ENCODE measurements at places on chromosomes 12 and 14. TPM values are rescaled to one million over a fixed set of nuclear protein-coding genes. Genes with fewer than 3 reads are reported as not detected.

DNA sequence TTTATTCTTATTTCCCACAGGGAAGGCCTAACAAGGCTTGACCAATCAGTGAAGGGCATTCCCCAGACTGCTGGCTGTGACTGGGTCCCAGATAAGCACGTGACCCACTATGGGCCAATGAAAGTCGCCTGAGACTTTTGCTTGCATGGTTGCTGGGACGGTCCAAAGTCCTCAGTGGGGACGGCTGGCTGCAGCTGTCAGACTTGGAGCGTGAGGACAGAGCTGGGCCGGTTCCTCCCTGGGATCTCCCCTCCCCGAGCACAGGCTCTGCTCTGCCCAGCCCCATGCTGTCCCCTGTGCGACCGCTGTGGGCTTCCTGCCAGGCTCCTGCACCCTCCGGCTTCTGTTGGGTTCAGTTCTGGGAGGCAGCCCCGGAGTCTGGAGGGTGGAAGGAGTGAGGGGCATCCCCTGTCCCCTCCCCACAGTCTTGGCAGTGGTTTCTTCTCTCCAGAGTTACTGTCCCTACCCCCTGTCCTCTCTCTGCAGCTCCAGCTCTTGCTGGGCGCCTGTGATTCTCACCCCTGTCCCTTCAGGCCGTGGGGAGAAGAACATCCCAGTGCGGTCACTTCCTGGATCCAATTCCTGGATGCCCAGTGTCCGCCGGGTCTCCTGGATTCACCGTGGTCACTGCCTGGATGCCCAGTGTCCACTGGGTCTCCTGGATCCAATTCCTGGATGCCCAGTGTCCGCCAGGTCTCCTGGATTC lies 50.1 kb downstream of the GALNT9 start:
- DNase-seq = no peak

DNA sequence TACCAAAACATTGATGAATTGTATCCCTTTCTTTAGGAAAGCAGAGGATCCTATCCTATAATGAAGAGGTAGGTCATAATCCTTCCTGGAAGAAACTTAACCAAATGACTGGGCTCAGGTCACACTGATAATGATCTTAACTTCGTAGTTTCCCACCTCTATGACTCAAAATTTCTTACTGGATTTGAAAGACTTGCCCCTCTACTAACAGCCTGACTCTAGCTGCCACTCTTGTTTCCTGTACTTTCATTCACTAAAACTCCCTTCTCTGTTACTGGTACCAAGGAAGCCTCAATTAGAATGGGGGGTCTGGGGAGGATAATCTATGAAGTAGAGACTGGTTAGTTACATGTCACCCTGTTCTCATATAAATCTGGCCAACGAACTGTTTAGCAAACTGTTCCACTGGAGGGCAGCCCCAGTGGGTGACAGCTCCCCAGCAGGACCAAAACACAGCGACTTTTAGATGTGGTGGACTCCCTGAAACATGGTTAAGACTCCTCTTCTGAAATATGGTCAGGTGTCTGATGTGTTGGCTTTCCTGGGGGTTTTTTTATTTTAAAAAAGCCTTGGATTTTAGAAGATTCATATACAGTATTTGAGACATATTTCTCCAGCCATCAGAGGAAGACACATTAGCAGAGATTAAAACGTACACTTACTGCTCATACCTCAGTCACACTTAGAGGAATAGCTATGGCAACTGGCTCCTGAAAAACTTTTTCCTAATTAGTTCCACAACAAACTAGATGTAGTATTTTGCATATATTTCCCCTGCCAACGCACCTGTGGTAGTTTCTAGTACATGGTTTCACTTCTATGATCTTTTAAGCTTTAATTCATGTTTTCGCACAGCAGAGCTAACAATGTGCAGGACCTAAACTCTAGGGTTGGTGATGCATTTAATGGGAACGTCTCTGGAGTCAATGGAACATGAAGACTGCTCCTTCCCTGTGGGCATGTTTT lies 72.3 kb downstream of the ACADS start:
- no peak for DNase-seq

- no peak for DNase-seq
These were observed 1.3 kb downstream of the SBNO1 start for GRCh38 chr12:123363390-123363739.

GRCh38 chr12:130463275-130463658 lies 125.6 kb downstream of the PIWIL1 start:
- DNase-seq = no peak

DNA sequence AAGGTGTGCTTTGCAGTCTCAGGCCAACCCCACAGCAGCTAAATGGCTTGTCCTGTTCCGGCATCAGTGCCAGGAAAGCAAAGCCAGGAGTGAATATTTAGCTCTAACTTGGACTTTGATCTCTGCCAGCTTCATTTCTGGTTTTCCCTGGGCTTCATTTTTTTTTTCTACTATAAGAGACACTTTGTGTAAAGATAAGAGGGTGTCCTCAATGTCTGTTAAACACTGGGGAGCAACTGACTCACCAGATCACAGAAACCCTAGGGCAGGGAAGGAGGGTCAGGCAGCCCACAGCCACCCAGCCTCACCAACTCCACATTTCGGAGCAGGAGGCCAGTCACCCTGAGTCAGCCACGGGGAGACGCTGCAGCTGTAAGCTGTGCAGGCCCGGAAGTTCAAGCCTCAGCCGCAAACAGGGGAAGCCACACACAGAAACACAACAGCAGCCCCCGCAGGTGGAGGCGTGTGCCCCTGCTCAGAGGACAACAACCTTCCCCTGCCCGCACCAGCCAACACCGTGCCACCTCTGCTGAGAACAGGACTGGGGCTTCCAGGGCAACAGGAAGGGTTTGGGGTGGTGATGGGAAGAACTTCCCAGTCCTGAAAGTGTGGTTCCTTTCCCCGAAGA lies 6.3 kb downstream of the TNFRSF1A start:
- DNase-seq = peak; percentile 85

DNA sequence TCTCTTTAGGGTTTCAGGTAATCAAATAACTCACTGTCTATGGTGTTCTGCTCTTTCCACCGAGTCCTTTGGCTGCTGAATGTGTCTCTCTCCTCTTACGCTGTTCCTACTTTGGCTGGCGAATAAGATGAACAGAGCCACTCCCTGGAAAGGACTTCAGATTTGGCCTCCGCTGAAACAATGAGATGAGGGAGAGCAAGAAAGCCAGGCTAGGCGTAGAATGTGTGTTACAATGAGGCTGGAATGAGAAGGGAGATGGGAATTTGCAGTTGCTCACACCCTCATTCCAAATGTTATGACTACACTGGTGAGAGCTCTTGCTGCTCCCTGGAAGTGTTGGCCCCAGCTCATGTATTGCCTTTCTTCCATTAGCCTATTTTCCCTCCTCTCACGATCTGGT lies at the start of gene MFAP5:
MFAP5 (minus strand) TSS at position 234 of the 400 bp plus-strand sequence. CDS start 722 bp downstream, outside the sequence.
- no peak for DNase-seq

DNA sequence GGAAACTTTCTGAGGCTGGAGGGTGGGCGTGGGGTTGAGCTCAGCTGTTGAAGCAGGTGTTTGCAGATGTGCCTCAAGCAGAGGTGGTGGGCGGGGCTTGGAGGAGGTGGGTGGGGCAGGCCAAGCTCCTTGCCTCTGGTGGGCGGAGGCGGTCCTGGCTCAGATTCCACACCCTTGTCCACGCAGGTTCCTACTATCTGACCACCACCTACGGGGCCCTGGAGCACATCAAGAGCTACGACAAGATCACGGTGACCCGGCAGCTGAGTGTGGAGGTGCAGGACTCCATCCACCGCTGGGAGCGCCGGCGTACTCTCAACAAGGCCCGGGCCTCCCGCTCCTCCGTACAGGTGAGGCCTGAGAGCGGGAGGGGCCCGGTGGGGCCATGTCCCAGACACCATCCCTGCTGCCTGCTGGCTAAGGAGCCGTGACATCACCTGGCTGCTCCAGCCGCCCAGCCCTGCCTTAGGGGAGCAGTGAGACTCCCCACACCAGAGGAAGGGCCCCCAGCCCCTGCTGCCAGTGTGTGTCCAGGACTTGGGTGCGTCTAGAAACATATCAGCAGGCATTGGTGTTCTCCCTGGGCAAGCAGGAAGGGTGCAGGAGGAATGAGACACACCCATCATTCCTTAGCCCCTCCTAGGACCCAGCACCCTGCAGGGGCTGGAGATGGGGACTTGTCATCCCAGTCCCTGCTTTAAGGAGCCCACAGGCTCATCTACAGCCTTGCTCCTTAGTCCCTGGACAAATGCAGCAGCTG lies 63.4 kb downstream of the LGMN start:
- DNase-seq = no peak

GRCh38 chr12:26239122-26239851 lies 43.9 kb downstream of the SSPN start:
- DNase-seq = no peak

DNA sequence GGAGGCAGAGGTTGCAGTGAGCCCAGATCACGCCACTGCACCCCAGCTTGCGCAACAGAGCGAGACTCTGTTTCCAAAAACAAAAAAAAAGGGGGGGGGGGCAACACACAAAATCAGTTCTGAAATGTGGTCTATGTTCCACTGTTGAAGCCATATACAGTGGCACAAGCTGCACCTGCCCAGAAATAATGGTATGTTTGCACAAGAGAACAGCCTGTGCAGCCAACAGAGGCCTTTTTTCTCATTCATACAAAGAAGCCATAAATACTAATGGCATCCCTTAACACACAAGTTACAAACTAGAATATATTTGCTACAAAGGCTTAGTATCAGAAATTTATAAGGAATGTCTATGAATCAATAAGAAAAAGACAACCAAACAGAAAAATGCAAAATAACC lies 37.1 kb downstream of the ITPR2 start:
- no peak for DNase-seq

DNA sequence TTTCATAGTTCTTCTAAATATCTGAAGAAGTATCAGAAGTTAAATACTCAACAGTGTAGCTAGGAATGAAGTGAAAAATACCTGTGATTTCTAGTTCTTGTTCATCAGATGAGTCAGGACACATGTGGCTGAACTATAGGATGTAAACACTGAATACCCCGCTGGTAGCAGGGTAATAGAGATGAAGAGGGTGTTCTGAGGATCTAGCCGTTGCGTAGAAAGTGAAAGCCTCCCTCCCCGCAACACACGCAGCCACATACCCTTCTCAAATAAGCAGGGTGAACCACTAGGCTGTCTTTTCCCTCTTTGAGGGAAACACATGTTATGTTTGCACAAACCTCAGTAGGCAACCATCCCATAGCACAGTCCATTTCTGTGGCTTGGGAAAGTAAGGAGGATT lies 16.4 kb upstream of the RNASE12 start:
- no peak for DNase-seq

- peak; percentile 94 for DNase-seq
These were observed 907.6 kb upstream of the FLRT2 start for GRCh38 chr14:84622357-84622756.

ZDHHC22 gene
- polyA plus RNA-seq = 0.08 TPM

Measured in endothelial cell of umbilical vein (primary cell).